Left renal cortex interstitium (tissue), 4 donors: ENCODE measurements at places on chromosomes 5 and 9. TPM values are rescaled to one million over a fixed set of nuclear protein-coding genes. Genes with fewer than 3 reads are reported as not detected.

The CARTPT gene
- not detected for polyA plus RNA-seq

The TAF11L10 gene
- polyA plus RNA-seq: not detected

The HTR4 gene
- polyA plus RNA-seq: 0.05 TPM

The UGT3A1 gene
- polyA plus RNA-seq: 114 TPM

The GRM6 gene
- 2.0 TPM for polyA plus RNA-seq

The TAS2R1 gene
- not detected for polyA plus RNA-seq

The NXNL2 gene
- 2.1 TPM for polyA plus RNA-seq

DNA sequence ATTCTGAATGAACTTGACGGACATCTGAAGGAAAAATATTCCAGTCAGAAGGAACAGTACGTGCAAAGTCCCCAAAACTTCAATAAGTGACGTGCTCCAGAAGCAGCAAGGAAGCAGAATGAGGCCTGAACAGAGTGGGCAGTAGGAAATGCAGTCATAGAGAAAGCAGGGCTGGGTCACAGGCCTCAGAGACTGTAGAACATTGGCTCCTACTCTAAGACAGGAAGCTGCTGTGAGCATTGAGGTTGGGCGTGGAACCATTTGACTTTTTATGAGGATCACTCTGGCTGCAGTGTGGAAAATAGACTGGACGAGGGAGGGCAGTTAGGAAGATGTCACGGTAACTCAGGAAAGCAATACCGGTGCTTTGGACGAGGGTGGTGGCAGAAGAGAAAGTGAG, 64.0 kb downstream of the DOCK8 start:
- DNase-seq: no peak

- DNase-seq: no peak
Observed at GRCh38 chr5:78521455-78521854, 127.1 kb downstream of the LHFPL2 start.

DNA sequence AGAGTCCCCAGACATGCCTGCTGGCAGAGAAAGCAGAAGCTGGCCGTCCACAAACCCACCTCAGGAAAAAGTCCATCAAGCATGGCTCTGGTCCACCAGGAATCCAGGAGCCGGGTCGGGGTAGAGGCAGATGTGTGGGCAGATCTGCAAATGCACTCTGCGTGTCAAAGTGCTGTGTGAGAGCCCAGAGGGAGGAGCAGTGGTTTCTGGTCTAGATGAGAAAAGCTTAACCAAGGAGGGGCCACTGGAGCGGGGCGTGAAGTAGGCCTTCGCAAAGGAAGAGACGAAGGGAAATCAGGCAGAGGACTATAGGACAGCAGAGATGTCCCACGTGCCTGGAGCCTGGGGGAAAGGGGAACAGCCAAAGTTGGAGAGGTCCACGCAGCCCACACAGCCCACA, 40.0 kb downstream of the TTLL11 start:
- no peak for DNase-seq

DNA sequence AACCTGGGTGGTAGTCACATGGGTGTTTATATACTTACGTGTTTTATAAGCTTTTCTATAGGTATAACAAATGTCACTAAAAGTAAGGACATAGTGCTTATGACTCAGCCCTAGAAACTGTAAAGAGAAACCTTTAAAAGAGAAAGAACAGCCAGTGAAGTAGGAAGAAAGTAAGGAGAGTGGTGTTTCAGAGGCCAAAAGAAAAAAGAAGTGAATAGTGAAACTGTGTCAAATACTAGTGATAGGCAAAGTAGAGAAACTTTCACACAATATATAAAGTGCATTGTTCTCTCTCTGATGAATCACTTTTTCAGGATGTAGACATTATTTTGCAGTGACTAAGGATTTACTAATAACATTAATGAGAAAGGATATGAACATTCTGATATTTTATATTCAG, 74.2 kb upstream of the SUSD1 start:
- DNase-seq: no peak

GRCh38 chr5:178218827-178219226, 13.8 kb downstream of the PHYKPL start:
- no peak for DNase-seq

- DNase-seq: no peak
Observed at GRCh38 chr9:114396558-114397218, 8.9 kb upstream of the AKNA start.

GRCh38 chr5:122311961-122312590, at the start of gene SNCAIP:
TSS of gene SNCAIP (plus strand) at chr5:122312237. CDS start at chr5:122391135, 78,898 bp downstream.
- DNase-seq: no peak

DNA sequence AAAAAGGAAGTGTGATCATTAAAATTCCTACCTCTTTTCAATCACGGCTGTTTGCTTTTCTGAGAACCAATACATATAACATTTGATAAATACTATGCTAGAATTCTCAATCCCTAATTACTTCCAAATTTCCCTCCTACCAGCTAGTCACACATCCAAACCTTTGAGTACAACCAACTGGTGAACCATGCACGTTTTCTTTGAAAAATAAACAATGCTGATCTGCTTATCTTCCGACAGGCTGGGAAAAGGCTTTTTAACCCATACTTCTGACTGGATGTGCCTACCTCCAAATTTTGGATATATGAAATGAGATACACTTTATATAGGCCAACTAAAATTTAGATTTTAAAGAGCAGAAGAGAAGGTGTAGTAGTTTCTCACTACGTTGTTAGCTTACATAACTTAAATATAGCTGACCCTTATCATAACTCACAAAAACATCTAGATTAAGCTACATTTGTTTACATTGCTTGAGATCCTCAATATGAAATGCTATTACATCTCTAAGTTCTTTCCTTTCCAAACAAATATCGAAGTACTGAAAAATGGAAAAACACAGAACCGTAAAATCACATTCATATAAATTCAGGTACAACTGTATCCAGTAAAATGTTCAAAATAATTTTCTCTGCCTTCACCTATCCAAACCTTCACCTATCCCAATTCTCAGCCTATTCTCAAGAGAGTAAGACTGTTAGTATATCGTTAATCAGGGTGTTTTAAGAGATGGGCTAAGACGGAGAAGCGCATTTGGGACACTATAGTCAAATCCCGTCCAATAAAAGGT, 2.1 kb downstream of the NR3C1 start:
- DNase-seq: no peak

DNA sequence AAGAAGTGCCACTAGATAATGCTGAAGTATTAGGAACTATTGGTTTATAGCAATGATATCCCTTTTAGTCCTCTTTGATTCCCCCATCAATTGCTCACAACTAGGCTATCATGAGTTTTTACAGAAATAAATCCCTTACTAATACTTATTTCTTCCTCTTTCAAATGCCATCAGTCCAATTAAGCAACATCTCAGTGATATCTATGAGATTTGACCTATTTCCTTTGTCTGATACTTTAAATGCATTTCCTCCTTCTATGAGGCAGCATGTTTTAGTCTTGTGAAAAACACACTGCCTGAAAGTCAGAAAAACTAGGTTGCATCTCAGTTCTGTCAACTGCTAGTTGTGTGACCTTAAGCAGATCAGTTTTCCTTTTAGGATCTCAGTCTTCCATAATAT, 101.6 kb downstream of the FBXW11 start:
- no peak for DNase-seq

GRCh38 chr9:84397822-84398221, 57.3 kb upstream of the SLC28A3 start:
- DNase-seq: no peak

DNA sequence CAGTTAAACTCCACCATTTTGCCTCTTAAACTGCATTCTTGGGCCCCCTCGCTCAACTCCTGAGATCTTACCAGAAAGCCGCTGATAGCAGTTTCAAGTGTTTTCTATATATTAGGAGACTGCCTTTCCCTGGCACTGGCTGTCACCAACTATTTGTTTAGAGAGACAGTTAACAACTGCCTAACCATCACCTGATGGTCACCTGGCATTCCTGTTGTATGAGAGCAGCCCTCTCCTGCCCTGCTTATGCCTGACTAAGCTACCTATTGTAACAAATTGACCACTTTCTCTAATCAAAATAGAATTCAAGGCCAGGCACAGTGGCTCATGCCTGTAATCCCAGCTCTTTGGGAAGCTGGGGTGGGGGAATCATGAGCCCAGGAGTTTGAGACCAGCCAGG, 28.0 kb upstream of the SIL1 start:
- DNase-seq: no peak

GRCh38 chr9:102867488-102867887, 127.6 kb upstream of the CYLC2 start:
- DNase-seq: no peak

DNA sequence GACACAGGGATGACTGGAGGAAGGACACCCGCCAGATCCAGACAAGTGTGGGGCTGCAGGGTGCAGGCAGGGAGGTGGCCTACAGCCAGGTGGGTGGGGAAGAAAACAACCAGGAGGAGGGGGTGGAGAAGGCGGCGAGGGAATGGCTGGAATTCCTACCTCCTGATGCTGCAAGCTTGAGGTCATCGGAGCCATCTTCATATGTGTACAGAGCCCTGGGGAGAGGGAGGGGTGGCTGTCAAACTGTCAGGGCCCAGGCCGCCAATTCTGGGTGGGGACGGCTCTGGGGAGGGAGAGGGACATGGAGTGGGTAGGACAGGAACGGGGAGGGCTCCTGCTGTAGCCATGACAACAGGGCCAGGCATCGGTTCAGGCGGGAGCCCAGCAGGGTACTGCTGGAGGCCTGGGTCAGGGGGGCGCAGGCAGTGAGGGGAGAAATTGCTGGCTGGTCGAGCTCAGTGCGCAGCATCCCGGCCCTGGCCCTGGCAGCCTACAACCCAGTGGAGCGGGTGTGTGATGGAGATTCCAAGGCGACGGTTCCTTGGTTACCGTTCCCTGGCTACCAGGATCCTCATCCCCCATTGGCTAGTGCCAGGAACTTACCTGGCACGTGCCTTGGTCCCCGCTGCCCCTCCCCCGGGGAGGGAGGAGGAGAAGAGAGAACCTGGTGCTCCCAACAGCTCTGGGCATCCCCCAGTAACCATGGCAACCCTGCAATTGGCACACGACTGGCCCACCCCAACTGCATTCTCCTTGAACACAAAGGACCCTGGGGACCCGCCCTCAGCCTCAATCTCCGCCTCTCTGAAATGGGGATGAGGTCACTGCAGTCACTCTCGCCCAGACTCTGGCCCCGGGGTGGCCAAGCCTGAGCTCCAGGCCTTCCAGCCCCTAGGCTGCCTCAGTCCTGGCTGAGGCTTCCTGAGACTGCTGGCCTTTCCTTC, 4.5 kb downstream of the DBN1 start:
- no peak for DNase-seq

DNA sequence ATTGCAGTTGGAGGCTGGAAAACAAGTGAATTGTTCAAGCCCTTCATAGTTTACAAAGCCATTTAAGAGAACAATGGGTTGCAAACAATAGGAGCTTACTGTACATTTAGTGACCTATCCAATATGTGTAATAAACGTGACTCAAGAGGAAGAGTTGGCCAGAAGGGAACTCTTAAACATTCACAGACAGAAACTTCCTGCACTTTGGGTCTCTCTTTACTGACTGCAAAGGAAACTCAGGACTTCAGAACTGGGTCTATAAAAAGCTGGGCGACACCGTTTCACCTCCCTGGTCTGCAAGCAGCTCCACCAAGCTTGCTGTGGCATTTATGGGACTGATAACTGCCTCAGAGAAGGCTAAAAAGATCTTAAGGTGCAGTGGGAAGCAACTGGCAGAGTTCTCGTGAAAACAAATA, 48.7 kb upstream of the SPATA31D4 start:
- no peak for DNase-seq

DNA sequence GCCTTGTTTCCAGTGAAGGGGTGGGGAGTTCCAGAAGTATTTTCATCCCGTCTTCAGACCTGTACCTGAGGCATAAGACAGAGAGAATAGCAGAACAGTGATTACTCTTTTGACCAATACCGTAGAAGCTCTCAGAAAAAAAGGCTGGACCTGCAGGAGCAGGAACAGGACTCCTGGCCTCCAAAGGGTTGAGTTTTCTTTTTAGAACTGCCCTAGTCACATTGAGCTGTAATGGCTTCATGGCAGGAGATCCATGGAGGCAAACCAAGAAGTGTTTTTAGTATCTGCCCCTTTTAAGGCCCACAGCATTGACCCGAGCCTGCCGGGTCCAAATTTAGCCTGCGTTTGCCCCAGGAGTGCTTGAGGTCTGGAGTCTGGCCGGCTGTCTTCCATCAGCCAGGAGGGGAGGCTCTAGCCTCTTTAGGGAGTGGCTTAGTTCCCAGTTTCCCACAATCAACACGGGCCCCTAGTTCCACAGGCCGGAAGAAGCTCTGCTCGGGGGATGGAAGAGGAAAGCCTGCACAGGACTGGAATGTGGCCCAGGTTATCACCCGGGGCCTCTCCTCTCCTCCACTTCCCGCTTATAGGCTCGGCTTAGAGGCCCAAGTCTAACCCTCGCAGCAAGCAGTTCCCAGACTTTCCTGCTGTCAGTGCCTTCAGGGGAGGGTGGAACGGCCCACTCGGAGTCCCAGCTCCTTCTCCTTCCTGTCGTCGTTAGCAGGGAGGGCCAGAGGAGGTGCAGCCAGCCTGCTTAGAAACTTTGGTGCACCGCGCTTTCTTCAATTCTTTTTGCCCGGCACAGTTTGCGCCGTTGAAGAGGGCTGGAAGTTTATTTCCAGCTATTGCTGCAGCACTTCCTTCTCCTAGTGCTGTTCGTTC, 80.7 kb downstream of the C9orf152 start:
- DNase-seq: no peak

GRCh38 chr9:38020151-38021076, 48.6 kb downstream of the SHB start:
- no peak for DNase-seq

DNA sequence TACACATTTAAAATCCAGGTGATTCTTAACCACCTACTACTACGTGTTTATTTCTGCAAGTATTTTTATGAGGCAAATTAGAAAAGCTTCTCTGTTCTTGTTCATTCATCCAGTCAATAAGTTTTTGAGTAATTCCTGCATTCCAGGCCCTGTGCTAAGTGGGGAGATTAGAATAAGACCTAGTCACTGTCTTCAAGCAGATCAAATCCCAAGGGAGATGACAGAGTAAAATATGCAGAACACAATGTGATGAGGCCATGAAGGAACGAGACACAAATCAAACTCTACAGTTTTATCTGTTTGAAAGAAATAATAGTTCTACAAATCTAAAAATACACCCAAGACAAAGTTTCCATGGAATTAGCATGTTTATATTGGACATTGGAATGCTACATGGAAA, 158.8 kb downstream of the CEP120 start:
- no peak for DNase-seq

DNA sequence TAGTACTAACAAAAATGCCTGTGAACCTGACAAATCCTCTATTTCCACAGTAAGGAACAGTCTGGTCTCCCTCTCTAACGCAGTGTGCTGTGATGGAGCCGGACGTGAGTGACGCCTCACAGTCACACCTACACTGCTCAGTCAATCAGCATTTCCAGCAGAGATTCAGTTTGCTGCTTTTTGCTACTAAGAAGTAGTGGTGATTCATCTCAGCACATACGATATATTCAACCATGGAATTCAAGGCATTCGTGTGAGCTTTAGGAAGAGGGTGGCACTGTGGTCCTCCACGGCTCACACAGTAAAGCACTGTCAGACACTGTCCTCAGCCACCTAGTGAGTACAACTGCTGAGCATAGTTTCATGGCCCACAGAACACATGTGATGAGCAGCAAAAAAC, 70.9 kb downstream of the SETX start:
- no peak for DNase-seq

- no peak for DNase-seq
Observed at GRCh38 chr9:1979741-1980367, 35.3 kb upstream of the SMARCA2 start.
